ENCODE measurements at places on chromosomes 4 and X.

DNA sequence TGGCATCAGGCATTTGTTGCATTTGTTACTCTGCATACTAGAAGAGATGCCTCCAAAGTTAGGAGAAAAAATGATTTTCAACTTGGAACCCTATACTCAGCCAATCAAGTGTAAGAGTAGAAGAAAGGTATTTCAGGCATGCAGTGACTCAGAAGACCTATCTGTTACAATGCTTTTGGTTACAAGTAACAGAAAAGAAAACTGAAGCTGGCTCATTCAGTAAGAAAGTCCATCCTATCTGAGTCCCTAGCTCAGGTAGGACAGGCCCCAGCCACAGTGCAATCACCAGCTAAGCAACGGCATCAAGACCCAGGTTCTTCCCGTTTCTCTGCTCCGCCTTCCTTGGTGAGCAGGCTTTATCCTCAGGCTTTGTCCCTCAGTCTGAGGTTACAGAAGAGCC, 23.3 kb downstream of the MECP2 start:
- peak; percentile 70 for DNase-seq

- peak; percentile 31 for DNase-seq
Observed at GRCh38 chr4:130336585-130337217, 1240.7 kb downstream of the C4orf33 start.

DNA sequence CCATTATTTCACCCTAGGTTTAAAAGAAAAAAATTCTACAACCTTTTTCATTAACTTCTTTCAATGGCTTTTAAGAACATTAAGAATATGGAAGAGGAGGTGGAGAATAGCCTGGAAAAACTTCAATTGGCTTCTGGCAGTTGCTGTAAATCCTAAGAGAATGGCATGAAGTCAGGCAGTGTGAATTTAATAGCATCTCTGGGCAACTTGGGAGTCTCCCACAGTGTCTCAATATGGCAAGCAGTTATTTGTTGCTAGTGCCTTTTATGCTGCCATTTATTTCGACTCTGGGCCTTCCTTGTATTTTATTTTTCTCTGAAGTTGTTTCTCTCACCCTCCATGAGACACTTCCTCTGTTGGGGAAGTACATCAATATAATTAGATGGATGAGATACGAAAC, 322.1 kb downstream of the CBLL2 start:
- DNase-seq: no peak

GRCh38 chr4:180675359-180675650, 1567.9 kb upstream of the TENM3 start:
- DNase-seq: no peak

- DNase-seq: peak; percentile 70
Observed at GRCh38 chr4:11729548-11729947, 300.9 kb upstream of the HS3ST1 start.

DNA sequence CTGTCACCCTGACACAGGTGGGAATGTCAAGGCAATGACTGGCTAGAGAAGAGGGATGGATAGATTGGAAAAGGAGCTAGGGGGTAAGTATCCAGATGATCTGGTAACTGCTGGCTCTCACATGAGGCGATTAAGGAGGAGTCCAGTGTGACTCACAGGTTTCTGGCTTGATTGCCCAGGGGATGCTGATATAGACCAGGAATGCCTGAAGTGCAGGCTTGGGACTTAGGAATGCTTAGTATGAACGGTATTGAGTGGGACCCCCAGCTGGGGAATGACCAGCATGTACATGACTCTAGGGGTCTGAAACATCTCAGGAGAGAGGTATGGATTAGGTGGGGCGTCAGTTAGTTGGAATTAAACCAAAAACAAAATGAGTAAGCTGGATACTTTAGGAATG, 65.8 kb upstream of the PRPS1 start:
- peak; percentile 55 for DNase-seq

GRCh38 chr4:3712112-3712805, 53.9 kb upstream of the ADRA2C start:
- DNase-seq: no peak

DNA sequence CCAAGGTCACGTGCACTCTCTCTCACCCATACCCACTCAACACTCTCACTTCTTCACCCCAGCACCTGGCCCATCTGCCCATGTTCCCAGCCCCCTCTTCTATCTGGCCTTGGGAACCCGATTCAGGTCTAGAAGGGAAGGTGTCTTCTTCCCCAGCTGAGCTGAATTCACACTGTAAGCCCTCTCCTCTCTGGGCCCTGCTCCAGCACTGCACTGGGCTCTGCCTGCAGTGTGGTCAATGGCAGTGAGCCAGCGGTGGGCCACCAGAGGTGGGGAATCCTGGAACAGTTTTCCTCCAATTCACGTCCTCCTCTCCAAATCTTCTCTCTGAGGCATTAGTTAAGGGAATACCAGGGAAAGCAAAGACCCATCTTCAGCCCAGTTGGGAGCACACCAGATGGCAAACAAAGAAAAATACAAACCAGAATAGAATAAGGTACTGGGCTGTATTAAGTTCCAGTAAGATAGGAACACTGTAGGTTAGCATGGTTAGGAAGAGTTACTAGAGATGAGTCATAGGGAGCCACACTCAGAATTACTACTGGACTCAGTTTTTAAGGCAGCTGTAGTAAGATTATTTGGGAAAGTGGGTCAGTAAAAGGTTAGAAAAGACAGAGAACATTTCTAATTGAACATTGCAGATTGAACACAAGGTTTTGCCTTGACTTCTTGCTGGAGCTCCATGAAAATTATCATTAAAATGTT, 5.0 kb downstream of the AWAT2 start:
- peak; percentile 61 for DNase-seq

- no peak for DNase-seq
Observed at GRCh38 chrX:75131973-75132627, 24.0 kb downstream of the ABCB7 start.

DNA sequence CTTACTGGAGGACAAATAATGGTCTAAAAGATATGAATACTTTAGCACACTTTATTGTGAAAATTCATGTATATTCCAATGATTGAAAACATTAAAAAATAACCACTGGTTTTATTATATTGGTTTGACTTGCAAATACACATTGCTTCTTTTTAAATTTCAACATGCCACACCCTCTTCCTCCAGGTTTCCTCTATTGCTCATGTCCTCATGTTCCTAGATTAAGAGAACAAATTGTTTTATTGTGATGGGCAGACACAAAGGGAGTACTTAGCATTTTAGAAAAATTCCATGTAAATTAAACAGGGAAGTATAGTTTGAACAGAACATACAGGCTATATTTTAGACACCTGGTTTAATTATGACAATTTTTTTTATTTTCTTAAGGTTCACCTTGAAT, 230.6 kb upstream of the GPRIN3 start:
- no peak for DNase-seq

- peak; percentile 35 for DNase-seq
Observed at GRCh38 chr4:89434364-89434988, 126.9 kb upstream of the GPRIN3 start.

DNA sequence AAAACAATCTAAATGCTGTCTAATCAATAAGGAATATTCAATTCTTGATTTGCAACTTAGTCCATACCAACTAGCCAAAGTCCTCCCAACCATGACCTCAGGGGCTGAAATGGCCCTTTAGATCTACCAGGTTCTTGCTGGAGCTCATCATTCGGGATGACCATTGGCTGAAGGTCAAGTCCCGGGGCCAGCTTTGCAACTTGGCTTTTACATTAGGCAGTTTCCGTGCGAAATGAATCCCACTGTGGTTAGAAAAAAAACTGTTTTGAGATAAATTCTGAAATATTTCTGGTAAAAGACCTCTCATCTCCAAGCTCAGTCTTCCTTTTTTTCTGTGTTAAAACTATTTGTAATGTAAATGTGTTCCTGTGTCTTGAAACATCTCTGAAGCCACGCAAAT, 178.6 kb downstream of the TENM3 start:
- DNase-seq: no peak

DNA sequence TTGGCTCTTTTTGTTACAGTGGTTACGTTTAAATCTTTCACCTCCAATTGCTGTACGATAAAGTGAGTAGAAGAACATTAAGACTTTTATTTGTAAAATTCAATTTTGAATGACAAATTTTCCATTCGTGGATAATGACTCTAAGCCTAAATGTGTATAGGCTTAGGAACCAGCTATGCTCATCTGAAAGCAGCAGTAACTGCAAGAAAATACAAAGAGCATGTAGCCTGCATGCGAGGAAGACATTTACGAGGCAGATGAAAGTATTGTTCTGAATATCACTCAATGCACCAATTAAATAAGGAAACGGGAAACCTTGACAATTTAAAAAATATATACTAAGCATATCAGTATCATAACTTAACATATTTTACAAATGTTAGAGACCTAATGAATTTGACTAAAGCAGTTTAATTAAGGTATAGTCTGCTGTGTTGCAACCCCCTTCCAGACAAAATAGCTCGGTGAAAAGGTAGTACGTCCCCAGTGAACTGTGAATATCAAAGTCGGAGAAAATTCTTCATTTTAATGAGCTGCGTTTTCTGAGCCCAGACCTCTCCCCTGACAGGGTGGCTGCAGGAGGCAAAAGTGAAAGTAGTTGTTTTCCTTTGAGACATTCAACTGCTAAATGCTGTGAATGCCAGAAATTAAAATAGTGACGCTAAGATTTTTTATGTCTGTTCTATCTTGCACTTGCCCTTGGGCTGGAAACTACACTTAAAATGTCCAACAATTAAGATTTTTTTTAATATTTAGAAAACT, 1236.5 kb upstream of the TENM3 start:
- DNase-seq: no peak

- no peak for DNase-seq
Observed at GRCh38 chr4:76696109-76696508, 201.8 kb downstream of the SOWAHB start.

DNA sequence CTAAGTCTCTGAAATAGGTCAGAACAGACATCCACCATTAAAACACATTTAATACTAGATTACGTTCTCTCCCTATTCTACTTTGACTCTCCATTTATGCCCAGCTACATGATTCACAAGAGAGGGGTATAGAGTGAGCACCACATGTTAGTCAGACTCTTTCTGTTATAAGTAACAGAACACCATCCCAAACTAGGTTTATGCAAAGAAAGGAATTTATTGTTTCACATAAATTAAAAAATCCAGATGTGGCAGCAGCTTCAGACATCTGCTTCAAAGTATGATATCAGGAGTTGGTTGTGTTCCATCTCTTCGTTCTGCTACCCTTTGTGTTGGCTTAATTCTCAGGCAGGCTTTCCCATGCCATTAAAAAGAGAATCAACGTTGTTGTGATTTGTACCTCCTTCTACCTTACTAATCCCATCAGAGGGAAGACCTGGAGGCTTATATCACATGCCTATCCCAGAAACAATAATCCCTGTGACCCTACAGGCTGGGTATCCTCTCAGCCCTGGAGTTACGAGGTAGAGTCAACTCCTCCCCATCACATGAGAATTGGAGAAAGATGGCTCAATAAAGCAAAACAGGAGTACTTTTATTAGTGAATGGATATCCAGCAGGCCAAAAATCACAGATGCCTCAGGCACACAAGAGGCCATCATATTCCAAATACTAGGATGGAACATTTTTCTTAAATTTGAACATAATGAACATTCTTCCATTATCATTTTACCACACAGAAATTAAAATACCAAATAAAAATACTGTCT, 163.2 kb downstream of the SLC7A11 start:
- no peak for DNase-seq

- DNase-seq: no peak
Observed at GRCh38 chr4:20832826-20833225, 132.6 kb downstream of the PACRGL start.

GRCh38 chr4:186058253-186058979, 10.5 kb upstream of the TLR3 start:
- no peak for DNase-seq

DNA sequence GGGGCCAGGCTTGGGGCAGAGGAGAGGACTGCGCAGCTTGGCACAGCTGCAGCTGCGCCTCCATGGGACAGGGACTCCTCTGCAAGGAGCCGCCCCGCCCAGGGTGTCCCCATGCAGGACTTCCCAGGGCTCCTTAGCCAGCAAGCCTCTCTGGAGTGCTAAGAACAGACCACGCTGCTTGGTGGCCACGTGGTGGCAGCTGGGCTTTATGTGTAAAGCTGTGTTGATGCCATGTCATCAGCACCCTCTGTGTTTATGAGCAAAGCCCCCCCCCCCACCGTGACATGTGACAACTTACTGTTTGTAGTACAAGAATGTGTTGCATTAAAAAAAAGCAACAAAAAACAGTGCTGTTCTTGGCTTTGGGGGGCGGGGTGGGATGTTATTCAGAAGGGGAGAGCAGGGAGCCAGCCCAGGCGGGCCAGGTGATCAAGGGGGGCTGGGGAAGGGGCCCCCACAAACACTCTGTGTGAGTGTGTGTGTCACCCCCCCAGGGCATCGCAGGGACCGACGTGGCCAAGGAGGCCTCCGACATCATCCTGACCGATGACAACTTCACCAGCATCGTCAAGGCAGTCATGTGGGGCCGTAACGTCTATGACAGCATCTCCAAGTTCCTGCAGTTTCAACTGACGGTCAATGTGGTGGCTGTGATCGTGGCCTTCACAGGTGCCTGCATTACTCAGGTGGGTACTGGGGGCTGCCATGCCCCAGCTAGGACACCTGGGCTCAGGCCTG, 40.3 kb downstream of the ATP2B3 start:
- no peak for DNase-seq

GRCh38 chr4:184434501-184435066, 39.8 kb downstream of the IRF2 start:
- no peak for DNase-seq

- DNase-seq: no peak
Observed at GRCh38 chrX:155028129-155028528, 1.5 kb downstream of the FUNDC2 start.

DNA sequence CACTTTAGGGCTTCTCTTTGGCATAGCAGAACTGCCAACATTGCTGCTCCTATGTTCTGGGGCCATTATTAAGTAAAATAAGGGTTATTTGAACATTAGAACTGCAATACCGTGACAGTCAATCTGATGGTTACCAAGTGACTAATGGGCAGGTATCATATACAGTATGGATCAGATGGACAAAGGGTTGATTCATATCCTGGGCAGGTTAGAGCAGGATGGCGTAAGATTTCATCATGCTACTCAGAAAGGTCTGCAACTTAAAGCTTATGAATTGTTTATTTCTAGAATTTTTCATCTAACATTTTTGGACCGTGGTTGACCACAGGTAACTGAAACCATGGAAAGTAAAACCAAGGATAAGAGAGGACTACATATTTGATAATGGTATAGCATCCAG, 40.9 kb downstream of the BRCC3 start:
- DNase-seq: no peak

GRCh38 chrX:46703980-46704379, 54.9 kb downstream of the SLC9A7 start:
- no peak for DNase-seq

DNA sequence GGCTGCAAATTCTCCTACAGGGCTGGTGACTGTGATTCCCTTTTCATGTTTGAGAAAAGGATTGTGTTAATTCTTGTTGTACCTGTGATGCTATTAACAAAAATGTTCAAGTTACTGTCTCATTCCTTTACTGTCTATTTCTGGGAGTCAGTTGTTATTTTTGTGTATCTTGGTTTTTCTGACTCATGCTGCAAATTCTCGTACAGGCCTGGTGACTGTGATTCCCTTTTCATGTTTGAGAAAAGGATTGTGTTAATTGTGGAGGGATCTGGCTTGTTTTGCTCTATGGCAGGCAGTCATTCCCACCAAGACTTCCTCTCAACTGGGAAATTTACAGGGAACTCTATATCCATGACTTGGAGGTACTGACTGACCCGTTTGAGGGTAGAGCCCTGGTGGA, 693.4 kb upstream of the INTU start:
- peak; percentile 85 for DNase-seq

GRCh38 chrX:15158736-15159406, 111.0 kb downstream of the ASB9 start:
- no peak for DNase-seq

GRCh38 chr4:87038837-87039615, 104.2 kb downstream of the AFF1 start:
- DNase-seq: peak; percentile 99

GRCh38 chr4:37533286-37534033, 152.7 kb downstream of the RELL1 start:
- no peak for DNase-seq

All from LHCN-M2 (cell line).